ENCODE measurements at places on chromosomes 6 and 20.

- no peak for DNase-seq
Measured at GRCh38 chr6:17429383-17430061, 36.1 kb downstream of the CAP2 start.

DNA sequence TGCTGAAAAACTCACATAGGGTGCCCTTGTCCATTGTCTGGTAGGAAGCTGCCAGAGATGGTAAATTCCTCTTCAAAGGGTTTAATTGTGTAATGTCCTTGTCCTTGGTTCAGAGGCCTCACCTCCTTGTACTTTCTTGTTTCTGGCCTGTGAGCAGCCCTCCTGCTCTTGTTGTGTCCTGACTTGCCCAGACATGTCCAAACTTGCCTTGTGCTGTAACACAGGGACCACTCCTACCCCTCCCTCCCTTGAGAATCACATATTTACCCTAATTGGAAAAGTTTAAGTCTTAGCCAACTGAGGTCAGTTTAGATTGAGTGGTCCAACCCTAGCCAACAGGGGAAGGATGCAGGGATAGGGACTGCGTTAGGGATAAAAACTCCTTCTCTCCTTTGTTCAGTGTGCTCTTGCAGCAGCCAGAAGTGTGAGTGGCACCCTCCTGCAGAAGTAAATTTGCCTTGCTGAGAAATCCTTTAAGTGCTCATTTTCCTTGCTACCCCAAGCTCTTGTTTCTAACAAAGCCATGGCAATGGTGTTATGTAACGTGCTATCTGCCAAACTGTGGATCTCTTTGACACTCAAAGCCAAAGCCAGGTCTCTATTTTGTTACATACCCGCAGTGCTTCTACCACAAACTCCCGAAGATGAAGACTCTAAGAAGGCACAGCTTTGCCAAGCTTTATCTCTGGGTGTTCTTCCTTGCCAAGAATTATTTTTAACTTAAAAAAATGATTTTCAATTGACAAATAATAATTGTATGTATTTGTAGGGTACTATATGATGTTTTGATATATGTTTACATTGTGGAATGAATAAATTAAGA is 414.5 kb downstream of the ESR1 start:
- no peak for DNase-seq

DNA sequence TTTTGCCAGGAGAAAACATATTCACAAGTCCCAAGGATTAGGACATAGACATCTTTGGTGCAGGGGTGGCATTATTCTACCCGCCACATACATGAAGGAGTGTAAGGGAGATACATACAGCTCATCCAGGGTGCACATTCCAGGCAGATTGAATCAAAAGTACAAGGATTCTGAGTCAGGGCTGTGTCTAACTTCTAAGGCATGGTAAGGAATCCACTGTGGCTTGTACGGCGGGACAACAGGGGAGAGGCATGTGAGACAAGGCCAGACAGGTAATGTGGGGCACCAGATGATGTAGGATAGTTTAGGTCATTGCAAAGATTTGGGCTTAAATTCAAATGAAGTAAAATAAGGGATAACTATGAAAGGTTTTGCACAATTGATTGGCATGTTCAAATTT is 780.9 kb downstream of the C6orf118 start:
- no peak for DNase-seq

- no peak for DNase-seq
Measured at GRCh38 chr20:34210271-34210670, 31.0 kb upstream of the ASIP start.

GRCh38 chr20:53187392-53188068 is 215.4 kb downstream of the TSHZ2 start:
- DNase-seq: no peak

- DNase-seq: no peak
Measured at GRCh38 chr6:15408758-15409157, 162.9 kb downstream of the JARID2 start.

- no peak for DNase-seq
Measured at GRCh38 chr20:3565851-3566250, 95.0 kb downstream of the ATRN start.

DNA sequence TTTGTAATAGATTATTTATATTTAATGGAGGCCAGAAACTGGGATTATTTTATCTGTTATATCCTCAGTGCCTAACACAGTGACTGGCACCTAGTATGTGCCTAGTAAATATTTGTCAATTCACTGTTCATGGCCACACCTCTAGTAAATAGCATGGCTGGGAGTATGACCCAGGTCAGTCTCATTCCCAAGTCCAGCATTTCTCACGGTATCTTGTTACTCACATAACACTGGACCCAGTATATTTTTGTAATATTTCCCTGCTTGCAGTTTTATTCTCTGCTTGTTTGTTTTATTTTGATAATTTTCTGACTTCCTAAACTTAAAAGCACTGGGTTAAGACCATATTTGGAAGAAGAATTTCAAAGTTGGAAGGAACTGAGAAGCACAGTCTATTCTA is 47.7 kb downstream of the CTNNBL1 start:
- DNase-seq: no peak

DNA sequence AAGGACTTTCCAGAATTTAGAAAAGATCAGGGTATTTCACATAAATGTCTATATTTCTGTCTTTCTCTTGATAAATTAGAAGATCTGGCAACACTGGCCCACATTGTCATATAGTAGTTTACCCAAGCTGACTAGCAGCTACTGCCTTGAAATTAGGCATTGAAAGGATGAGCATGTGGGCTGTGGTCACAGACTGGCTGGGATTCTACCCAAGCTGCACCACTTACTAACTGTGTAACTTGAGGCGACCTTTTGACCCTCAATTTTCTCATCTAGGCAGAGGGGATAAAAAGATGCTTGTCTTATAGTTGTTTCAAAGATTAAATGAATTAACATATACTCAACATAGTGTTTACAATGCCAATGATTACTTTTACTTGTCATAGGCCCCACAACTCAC is 152.7 kb upstream of the BMP2 start:
- DNase-seq: no peak

- DNase-seq: no peak
Measured at GRCh38 chr6:157107915-157108651, 215.2 kb downstream of the TMEM242 start.

DNA sequence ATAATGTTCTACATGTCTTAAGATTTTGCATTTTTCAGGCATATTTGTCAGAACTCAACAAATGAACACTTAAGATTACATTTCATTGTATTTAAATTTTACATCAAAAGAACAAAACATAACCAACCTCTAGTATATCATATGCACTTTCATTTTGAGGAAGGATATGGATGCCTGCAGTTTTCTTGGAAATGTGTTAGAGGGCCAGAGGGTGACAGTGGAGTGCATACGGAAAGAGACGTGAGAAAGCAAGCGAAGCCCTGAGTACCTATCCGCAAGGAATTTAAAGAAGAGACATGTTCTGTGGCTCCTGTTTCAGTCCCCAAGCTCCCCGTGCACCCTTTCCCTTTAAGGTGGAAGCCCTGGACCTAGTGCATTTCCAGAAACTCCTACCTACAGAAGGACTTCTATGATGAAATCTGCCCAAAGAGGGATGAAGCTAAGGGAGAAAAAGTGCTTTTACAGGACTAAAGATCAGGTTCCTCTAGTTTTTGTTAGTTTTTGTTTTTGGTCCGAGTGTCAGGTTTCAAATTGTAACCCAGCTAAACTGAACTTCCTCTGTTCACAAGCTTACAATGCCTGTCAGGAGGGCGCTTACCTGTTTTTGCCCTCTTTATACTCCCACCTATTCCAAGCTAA is 38.8 kb downstream of the EZR start:
- DNase-seq: no peak

- DNase-seq: no peak
Measured at GRCh38 chr6:123044341-123044860, 48.4 kb downstream of the CLVS2 start.

GRCh38 chr6:36419310-36419709 is 23.3 kb downstream of the PXT1 start:
- DNase-seq: no peak

DNA sequence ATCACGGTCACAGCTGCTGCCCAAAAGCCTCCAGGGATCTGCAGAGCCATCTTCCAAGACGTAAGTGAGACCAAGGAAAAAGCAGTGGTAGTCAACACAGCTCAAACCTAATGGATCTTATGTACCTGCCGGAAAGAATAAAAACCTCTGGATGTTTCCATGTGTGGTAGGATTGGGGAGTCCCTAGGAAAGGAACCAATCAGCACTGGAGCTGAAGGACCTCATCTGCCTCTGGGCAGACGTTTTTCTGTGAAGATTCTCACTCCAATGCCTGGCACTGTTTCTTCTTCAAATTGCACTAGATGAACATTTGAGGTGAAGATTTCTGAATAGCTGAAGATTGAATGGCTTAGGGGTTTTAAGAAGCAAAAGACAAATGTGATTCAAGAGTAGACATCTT is at the start of gene HLA-DQB2:
Gene HLA-DQB2 (minus strand): TSS at position 112 of the 400 bp plus-strand sequence. CDS start 62 bp downstream, at position 50.
- DNase-seq: no peak

DNA sequence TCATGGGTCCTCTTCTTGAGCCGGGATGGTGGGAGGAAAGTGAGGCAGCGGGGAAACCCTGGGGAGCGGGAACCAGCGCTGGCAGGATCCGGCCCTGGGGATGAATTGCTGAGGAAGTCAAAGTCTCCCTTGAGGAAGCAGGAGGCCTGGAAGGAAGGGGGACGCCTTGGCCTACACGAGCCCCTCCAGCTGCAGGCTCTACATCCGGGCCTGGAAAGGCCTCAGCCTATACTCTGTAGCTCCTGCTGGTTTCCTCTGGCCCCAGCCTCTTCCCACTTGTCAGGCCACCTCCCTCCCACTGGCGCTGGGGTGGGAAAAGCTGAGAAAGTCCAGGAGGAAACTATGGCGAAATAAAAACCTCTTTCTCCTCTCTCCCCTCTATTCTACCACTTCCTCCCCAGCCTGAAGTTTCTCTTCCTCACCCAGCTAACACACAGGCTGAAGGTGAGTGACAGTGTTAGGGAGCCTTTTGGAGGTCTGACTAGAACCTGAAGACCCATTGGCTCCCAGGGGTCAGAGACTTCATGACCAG is 14.9 kb downstream of the TREML2 start:
- DNase-seq: no peak

GRCh38 chr6:112947507-112947906 is 600.4 kb downstream of the RFPL4B start:
- no peak for DNase-seq

DNA sequence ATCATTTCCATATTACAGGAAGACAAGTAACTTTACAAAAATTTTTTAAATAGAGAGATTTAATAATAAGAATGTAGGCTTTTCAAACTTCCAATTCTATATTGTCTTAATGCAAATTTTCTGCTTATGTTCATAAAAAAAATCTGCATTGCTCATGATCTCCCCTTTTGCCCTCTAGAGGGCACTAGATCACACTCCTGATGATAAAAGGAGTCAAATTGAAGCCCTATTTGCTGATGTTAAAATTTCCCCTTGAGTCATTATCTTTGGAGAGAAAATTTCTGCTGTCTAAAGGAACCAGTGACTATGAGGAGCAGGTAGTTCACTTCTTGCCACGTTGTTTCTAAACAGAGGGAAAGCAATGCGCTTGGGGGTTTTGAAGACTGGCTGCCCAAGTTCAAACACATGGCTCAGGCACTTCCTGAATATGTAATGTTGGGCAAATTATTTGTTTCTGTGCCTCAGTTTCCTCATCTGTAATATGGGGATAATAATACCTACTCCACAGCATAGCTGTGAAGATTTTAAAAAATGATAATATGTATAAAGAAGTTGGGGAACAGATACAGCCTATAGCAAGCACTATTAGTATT is 874.2 kb downstream of the TFAP2A start:
- no peak for DNase-seq

- no peak for DNase-seq
Measured at GRCh38 chr20:47735412-47736400, 49.6 kb downstream of the SULF2 start.

GRCh38 chr20:58056021-58056591 is 172.3 kb downstream of the ANKRD60 start:
- no peak for DNase-seq

DNA sequence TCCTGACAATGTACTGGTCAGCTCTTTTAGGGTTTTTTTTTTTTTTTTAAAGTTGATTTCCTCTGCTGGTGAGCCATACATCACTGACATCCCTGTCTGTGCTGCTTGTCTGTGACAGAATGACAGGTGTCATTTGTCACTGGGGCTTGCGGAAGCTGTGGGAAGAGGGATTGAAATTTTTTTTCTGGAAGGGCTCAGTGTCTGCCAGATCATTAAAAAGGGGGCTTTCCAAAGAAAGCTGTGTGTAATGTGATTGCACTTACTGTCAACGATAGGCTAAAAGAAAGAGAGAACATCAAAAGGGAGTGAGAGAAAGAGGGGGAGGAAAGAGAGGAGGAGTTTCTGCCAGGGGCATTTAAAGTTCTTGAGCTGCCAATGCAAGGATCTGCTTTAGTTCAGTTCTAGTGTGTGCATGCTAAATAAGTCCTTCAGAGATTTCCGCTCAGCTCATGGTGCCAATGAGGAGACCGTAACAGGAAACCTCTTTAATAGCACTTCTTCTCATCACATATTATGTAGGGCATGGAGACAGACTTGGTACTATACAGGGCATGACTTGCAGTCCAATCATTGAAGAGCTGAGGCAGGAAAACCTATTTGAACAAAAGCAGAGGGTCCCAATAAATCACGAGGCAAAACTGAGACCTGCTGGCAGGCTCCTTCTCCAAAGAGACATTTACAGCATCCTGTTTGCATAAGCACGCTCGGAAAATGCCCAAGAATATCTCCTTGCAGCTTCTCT is 177.2 kb downstream of the TSHZ2 start:
- no peak for DNase-seq

GRCh38 chr6:94362061-94362864 is 942.9 kb upstream of the EPHA7 start:
- no peak for DNase-seq

- DNase-seq: no peak
Measured at GRCh38 chr20:37535443-37536132, 7.9 kb upstream of the BLCAP start.

DNA sequence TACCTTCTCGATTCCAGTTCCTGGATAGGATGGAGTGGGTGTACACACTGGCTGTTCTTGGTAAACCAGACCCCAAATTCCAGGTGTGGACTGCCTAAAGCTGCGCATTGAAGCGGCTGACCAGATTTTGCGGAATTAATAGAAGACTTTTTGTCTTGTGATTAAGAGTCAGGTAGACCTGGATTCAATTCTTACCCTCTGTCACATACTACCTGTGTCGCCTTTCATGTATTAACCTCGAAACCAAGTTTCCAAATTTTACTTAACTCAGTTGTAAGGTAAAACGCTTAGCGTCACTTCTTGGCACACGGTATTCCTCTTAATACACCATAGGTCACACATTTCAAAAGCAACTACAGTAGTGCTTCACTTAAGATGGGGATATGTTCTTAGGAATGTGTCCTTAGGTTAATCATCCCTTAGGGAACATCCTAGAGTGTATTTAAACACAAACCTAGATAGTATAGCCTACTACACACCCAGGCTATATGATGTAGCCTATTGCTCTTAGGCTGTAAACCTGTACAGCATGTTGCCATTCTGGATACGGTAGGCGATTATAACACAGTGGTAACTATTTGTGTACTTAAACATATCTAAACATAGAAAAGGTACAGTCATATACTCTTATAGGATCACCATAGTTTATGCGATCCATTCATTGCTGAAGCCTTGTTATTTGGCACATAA is 733 bp upstream of the GOPC start:
- no peak for DNase-seq

- no peak for DNase-seq
Measured at GRCh38 chr6:14626556-14626955, 509.0 kb downstream of the CD83 start.

GRCh38 chr6:31903957-31904356 is 2.1 kb upstream of the ZBTB12 start:
- no peak for DNase-seq
